Activated T-cell treated with anti-CD3 and anti-CD28 coated beads, Interleukin-2, amount 50 U/mL, for 1 hour (primary cell): ENCODE measurements at places on chromosomes 4 and X.

GRCh38 chr4:140103676-140104075 is 50.3 kb downstream of the MAML3 start:
- no peak for DNase-seq

- DNase-seq = no peak
Measured at GRCh38 chr4:155960522-155960921, 6.9 kb upstream of the CTSO start.

GRCh38 chr4:56627985-56628384 is 53.1 kb downstream of the HOPX start:
- no peak for DNase-seq

DNA sequence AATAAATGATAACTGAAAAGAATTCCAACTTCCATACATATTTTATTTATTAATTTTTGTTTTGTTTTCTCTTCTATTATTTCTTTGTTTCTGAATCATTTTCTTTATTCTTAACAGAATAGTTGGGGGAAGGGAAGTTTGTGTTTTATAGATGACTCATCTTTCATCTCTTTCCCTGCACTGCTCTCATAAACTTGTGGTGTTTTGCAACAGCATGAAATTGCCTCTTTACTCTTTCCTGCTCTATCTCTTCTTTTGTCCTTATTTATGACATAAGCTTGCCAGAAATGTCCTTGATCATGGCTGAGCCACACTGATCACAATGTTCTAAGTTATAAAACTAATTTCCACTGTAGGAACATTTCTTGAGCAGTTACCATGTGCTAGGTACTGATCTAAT is 22.3 kb downstream of the QRFPR start:
- no peak for DNase-seq

DNA sequence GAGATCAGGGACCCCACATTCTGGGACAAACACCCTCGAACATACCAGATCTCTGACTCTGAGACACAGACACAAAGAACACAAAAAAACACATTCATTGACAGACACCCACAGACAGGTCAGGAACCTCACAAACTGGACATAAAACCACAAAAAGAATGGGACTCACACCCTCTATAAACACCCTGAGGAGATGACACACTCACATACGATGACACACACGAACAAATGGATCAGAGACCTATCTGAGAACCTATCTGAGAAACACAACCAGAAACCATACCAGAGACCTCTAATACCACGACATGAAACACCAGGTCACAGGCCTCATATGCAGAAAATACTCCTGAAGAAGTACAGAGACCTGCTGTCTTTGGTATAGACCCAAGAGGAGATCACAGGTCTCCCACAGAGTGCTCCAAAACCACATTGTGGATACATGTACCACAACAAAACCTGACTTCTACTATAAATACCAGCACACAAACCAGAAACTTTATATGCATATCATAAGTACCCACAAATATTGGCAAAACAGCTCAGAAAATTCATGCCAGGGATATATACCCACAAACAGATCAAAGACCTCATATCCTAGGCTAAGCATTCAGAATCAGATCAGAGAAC is 19.5 kb downstream of the SUV39H1 start:
- DNase-seq = no peak

GRCh38 chr4:156230176-156230575 is 276.5 kb upstream of the CTSO start:
- DNase-seq = no peak

- no peak for DNase-seq
Measured at GRCh38 chrX:73930300-73930699, 367.3 kb downstream of the CHIC1 start.

DNA sequence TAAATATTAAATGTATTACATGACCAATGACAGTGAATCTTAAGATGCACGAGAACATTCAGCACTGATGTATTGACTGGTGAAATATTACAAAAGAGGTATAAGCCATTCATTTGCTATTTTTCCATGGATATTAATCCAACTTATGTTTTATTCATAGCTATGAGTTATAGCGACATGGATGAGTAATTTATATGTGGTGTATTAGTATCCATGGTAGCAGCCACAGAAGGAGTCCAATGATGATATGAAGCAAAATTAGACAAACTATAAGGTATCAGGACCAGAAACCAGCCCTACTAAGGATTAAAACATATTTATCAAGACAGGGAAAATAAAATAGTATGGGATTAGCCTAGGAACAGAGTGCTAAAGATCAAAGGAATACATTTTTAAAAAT is 50.7 kb downstream of the THAP9 start:
- no peak for DNase-seq

DNA sequence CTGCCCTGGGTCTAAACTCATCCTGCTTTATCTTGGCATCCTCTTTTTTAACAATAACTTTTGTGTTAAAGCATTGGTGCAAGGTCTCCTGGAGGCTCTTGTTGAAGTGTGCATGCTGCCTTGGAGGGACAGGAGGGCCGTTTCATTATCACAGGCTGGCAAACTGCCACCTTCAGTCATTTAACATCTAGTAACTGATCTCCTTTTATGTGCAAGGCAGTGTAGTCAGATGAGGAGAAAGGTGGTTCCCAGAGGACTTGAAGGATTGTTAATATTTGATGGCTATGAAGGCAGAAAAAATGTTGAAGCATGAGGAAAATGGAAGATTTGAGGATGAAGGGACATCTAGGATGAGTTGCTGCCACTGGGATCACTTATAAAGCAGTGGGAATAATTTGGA is 439.4 kb downstream of the RAPGEF2 start:
- DNase-seq = no peak

GRCh38 chr4:76658231-76659102 is 223.4 kb downstream of the SHROOM3 start:
- no peak for DNase-seq

DNA sequence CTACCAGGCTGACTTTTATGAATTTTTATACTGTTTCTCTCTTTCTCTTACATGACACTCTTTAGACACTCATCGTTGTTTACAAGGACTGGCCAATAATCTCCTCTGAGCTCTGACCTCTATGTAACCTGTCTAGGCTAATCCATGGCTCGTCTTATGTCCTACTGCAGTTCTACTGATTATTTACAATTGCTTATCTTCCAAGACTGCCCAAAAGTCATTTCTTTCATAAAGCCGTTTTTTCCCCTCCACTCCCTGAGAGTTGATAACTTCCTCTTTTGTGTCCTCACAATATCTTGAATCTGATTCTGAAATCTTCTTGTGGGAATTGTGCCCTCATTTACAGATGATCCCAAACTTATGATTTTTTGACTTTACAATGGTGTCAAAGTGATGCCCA is 18.3 kb upstream of the SNCA start:
- no peak for DNase-seq

DNA sequence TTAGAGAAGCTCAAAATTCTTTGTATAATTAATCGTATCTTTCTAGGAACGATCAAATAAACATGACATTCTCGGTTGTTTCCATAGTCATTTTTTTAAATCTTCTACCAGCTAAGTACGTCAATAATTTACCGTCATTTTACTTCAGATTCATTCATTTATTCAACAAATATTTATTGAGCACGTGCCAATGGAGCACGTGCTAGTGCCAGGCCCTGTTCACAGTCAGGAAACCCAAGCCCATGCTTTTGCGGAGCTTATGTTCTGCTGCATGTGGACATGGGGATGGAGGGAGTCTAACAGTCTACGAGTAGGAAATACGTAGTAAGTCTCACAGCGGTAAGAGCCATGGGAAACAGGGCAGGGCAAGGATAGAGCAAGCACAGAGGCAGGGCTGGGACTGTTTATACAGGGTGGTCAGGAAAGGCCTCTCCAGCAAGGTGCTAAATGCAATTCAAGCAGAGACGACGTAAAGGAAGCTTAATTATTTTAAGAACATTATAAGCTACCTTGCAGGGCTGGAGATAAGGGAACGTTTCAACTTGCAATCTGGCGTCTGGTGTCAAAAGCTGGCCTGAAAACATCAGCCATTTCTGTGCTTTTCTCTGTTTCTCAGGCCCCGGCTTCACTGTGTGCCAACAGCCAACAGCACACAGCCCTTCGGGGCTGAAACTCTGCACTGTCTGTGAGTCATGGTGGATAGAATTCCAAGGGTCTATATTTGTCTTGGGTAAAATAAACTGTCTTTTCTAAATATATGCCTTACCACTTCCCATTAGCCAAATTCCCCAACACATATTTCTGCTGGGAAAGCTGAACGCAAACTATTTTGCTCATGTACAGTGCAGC is 517.1 kb upstream of the ZFP42 start:
- no peak for DNase-seq

- DNase-seq = no peak
Measured at GRCh38 chr4:173518425-173519102, 11.5 kb downstream of the HAND2 start.

DNA sequence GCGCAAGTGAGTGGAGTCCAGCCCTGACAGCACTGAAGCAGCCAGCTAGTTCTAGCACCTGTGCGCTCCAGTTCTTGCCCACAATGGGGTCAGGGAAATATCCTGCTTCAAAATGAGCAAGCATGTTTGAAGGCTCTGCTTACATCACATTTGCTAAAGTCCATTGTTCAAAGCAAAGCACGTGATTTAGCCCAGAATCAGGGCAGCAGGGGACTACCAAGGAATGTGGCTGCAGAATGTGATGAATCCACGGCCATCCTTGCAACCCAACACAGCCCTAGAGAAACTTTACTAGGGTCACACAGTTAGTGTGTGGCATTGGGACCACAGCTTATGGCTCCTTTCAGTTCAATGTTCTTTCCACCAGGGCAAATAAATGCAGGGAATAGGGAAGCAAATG is 47.3 kb upstream of the SMIM31 start:
- no peak for DNase-seq

- DNase-seq = no peak
Measured at GRCh38 chr4:117873779-117874178, 160.5 kb upstream of the NDST3 start.

DNA sequence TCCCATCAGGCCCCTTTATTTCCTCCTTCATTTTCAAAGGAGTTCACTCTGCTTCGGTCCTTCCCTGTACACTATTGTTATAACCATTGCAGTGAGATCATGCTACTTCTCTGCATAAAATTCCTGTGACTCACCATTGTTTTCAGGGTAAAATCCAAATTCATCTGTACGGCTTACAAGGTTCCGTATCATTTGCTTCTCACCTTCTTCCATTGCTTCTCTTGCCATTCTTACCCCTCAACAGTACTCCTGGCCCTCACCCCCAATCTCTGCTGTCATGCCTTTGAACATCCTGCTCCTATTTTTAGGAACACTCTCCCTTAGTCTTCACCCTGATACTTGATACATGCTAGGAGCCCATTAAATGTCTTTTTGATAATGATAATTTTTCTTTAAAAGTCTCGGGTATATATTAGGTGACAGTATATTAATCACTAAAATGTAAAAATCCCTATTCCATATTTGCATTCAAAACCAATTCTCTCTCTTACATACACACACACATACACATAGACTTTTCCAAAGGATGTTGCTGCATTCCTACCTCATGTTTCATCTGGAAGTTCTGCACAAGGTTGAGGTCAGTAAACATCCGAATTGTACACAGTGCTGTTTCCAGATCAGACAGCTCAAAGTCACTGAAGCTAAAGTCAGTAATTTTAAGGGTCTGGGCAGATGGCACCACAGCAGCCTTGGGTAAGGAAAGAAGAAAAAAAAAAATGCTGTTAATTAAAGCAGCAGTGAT is 103.4 kb downstream of the PDE5A start:
- no peak for DNase-seq

DNA sequence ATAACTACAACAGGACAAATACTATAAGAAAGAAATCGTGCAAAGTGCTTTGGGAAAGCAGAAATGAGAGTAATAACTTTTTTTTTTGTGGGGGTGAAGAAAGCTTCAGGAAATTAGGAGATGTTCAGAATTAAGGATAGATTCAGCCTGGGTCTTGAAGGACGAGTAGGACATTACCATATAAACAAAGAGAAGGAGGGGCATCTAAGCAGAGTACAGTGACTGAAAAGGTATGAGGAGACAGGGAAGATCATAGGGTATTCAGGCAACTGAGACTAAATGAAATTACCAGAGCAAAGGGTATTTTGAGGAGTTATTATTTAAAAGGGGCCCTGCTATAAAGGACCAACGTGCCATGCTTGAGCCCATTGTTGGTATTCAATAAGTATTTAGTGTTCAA is 3.1 kb upstream of the STAP1 start:
- DNase-seq = no peak

DNA sequence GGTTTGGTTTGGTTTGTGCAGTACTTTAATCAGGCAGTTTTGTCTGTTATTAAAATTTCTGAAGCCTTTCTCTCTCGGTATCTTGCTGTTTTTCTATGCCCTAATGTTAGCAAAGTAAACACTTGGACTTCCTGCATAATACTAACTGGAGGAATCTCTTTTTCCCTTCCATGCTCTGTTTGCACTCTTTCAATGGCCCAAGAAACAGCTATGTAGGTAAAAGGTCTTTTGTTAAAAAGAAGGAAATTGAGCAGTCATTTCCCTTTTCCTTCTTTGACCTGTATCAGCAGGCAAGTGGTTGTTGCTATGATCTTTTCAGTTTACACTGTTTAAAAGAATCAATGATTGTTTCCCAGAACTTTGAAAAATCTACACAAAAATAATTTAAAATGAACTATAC is 82.7 kb downstream of the CCSER1 start:
- no peak for DNase-seq

DNA sequence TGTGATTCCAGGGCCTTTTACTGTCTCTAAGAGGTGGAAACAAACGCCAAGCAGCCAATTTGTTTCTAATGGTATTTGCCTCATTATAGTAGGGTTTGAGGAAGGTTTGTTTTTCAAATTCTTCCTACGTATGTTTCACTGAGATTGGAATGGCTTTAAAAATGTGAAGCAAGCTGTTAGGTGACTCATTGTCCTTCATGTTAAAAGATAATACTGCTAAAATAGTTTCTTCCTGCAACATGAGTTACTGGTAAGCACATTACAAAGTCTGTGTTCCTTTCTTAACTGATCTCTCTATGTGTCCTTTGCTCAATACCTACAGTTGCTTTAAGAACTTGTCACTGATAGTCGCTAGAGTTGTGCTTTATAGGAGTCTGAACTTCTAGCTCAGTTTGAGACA is 1183.9 kb downstream of the RPA4 start:
- DNase-seq = no peak

- no peak for DNase-seq
Measured at GRCh38 chr4:84726356-84726755, 143.4 kb downstream of the CDS1 start.

DNA sequence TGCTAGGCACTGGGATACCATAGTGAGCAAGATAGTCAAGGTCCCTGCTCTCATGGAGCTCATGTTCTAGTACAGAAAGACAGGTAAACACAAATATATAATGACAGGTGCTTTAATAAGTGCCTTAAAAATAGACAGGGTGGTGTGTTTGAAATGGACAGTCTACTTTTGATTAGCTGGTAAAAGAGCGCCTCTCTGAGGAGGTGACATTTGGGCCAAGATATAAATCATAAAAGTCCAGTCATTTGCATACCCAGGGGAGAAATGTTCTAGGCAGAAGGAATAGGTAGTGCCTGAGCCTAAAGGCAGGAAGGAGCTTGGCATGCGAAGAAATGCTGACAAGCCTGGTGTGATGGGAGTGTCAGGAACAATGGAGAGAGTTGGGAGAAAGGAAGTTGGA is 83.6 kb downstream of the DNAAF6 start:
- DNase-seq = no peak
